ENCODE measurements at places on chromosomes 7 and 10.

DNA sequence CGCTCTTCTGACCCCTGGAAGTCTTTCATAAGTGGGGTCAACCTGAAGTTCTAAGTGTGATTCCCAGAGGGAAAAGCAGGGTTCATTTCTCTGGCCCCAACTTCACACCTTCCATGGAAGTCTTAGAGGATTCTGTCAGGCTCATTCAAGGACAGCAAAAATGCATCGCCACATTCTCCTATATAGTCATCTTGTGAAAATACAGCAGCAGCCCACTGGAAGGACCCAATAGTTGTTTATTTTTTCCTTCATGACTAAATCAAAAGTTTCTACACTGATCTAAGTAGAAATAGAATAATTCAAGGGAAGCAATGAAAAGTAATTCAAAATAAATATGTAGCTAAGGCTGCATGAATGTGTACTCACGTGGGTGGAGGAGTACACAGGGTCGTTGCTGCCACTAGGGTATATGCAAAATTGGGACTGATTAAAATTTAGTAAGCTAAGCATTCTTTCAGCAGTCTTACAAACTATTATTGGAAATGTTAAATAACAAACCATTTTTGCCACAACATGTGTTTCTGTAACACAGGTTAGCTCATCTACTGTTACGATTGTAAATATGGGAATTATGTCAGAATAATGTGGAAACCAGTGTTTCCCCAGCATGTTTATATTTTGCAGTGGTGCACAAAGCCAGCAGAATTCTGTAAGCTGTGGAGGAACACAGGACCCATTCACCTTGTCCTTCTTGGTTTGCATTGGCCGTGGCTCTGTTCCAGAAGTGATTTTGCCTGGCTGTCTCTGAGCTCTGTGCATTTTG is 33.5 kb downstream of the EEPD1 start:
- no peak for DNase-seq

GRCh38 chr10:113339121-113339520 is 213.7 kb upstream of the HABP2 start:
- DNase-seq: no peak

GRCh38 chr10:34078017-34078744 is 736.9 kb downstream of the PARD3 start:
- no peak for DNase-seq

DNA sequence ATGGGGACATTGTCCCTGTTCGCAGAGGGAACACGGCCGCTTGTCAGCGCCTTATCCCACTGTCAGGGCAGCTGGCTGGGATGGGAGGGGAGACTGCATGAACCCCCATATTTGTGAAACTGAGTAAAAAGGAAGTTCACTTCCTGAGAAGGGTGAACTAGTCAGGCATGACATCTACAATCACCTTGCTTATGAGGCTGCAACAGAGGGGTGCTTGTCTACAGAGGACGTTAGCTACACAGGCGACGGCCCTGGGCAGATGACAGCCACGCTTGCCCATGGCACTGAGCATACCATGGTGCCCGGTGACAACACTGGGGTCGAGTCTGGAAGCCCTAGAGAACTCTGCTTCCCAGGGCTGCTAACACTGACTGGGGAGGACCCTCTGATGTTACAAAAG is 46.0 kb upstream of the KDM7A start:
- DNase-seq: no peak

- DNase-seq: no peak
Measured at GRCh38 chr7:133027397-133027796, 54.5 kb downstream of the CHCHD3 start.

DNA sequence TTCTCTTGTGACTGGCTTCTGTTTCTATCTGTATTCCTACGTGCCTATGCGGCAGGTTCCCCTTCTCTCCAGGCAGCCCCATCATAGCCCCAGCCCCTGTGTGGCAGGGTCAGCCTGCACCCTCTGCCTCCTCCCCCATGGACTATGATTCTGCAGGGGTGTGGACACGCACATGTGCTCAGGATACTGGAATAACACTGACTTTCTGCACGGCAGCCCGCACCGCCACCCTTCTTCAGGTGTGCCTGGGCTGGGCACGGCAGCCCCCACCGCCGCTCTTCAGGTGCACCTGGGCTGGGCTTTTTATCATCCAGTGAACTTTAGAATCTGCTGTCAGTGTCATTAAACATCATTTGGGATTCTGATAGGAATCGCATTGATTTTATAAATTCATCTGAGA is 202.6 kb upstream of the PPP2R2D start:
- DNase-seq: no peak

DNA sequence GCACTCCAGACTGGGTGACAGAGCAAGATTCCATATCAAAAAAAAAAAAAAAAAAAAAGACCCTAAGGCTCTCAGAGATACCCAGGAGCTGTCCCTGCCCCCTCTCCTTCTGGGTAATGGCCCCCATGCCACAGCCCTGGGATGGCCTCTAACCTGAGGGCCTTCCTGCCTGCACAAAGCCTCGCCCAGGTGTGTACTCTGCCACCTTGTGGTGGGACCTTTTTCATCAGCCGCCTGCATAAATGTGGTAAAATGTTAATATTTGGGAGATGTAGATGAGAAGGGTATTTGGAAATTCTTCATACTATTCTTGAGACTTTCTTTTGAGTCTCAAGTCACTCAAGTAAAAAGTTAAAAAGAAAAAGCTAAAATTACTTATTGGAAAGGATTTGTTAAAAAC is 46.3 kb upstream of the RNF216 start:
- DNase-seq: no peak

DNA sequence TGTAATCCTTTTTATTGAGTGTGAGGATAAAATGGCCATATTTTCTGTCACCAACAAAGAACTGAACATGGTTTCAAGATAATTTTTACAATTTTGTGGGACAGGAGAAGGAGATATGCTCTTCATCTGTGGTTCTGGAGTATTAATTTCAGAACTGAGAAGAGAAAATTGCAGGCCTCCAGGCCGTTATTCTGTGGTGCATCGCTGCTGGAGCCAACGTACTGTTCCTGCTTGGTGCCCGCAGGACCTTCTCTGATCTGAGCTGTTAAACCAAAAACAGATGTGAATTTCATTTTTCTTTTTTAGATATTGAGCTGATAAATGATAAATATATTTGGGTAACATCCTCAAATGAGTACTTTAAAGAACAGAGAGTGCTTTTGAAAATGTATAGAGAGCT is 63.9 kb downstream of the IKZF1 start:
- no peak for DNase-seq
